HuH-7 (cell line): ENCODE measurements at places on chromosomes 11 and 22.

DNA sequence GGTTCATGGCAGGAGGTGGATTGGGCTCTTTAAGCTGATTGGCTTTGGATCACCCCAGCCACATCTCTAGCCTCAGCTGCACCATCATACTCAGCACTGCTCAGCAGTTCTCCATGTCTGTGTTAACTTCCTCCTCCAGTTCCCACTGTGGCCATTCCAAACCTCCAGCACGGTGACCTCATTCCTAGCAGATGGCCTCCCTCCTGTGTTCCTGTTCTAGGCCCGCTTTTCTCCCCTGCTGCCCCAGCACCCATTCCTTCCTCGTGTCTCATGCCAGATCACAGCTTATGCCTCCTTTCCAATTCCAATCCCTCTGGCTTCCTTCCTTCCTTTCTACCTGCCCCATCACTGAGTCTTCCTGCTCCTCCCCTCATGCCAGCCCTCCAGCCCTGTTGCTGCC lies 96.1 kb downstream of the MICAL2 start:
- no peak for DNase-seq

DNA sequence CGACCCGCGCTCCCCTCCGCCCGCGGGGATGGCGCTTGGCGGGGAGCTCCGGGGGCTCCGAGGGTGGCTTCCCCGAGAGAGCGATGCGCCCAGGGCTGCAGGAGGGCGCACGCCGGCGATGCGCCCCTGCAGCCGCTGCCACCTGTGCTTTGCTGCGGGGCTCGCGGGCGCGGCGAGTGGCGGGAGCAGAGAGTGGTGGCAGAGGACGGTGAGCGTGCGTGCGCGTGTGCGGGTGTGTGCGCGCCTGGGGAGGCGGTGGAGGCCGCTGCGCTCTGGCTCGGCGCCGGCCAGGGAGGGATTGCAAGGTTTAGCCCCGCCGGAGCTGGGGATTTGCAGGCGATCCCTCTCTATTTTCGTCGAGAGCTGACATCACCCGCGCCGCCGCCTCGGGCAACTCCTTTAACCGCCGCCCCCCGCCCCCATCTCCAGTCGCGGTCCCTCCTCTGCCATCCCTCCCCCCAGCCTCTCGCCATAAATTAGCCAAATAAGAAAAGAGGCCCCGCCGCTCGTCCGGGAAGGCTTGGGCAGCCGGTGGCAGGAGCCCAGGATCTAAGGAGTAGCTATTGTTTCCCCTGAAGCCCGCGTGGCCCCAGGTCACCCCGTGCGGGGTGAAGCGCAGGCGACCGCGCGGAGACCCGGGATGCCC lies at the start of gene SLC1A2:
SLC1A2 (minus strand) TSS at position 375 of the 646 bp plus-strand sequence. CDS start 592 bp downstream, outside the sequence.
- no peak for DNase-seq

GRCh38 chr11:68158580-68158979 lies 37.4 kb upstream of the CHKA start:
- DNase-seq: no peak

GRCh38 chr11:128940603-128941002 lies 2.1 kb downstream of the TP53AIP1 start:
- no peak for DNase-seq

DNA sequence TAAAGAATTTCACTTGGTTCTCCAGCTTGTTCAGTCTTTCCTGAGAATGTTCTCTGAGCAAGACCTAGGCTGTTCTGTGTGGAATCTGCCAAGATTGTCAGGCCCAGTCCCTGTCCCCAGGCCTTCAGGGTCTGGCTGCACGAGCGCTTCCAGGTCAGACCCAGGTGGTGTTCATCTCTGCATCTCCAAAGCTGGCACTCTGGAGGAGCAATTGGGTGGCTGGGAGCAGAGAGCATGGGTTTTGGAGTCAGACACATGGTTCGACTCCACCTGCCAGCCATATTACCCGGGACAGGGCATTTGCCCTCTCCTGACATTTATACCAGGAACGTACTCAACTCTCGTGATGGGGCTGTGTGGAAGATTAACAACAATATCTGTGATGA lies 8.8 kb downstream of the CD5 start:
- DNase-seq: no peak

DNA sequence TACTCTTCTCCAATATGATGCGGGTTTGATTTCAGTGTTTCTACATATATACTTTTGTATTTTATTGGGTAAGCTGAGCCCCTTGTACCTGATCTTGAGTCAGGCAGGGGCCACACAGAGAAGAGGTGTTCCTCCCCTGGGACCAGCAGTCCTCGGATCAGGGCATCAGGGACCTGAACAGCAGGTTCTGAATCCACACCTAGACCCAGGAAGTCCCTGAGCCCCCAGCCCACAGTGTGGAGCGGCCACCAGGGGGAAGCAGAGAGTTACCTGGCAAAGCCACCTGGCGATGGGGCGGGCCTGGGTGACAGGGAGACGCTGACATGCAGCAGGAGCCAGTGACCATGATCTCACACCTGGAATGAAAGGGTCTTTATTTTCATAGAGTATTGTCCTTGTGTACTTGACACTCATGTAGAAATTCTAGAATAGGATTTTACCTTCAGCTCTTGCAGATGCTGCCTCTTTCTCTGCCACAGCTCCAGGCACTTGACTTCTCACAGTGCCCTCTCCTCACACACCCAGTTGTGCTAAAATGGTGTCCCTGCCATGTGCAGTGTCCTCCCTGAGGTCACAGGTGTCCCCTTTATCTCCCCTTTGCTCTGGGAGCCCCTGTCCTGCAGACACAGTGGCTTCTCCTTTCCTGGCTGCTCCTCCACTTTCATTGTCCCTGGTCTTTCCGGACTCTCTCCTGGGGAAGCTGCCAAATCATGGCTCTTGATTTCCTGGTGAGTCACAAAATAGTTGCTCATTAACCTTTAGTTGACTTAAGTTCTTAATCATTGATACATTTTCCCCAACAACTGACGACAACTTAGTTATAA lies 48.5 kb downstream of the GGTLC2 start:
- peak; percentile 65 for DNase-seq

DNA sequence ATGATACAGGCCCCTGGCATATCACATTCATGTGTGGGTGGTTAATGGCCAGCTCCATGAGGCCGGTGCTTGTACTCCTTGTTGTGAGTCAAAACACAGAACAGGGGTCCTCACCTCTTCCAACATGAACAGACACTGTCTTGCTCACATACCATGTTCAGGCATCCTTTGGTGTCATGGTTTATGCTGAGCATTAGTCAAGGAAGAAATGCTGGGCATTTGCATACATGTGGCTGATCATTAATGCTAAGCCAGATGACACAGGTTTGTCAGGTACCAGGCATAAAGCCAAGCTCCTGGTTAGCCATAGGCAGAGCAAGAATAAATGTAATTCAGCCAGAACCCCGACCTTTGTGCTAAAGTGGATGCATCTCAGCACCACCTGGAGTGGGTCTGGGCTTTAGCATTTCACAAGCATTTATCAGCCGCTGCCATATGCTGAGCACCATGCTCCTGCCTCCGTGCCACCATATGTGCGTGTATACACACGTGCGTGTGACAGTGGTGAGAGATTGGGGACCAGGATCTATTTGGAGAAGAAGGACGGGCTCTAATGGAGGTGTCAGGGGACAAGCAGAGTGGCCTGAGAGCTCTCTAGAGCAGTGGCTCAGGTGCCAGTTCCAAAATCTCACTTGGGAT lies 55.0 kb downstream of the MICAL2 start:
- no peak for DNase-seq

- no peak for DNase-seq
Measured at GRCh38 chr11:130783323-130783722, 133.0 kb downstream of the SNX19 start.

DNA sequence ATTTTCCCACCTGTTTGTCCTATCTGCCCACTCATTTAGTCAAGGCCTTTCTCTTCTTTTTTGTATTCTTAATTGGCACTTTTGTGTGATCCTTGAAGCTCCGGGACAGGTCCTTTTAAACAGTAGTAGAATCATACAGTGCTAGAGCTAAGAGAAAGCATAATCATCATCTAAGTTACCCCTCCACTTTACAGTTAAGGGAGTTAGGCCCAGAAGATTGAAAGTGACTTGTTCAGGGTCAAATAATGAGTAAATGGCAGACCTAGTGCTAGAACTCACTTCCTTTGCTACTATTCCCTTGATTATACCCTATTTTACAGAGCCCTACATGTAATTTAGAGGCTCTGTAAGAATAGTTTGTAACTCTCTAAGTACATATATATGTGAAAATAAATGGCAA lies 2.5 kb downstream of the USP47 start:
- no peak for DNase-seq

DNA sequence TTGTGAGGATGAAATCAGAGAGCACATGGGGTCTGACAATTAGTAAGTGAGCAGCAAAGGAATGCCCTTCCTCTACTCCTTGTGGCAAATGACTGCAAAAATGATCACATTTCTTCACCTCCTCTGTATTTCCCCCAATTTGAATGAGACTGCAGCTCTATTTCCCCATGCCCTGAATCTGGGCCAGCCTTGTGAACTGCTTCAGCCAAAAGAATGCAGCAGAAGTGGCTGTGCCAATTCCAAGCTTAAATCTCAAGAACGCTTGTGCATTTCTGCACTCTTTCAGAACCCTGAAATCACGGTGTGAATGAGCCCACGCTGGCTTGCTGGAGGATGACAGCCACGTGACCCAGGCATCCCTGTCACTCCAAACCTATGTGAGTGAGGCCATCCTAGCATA lies 9.9 kb downstream of the SLC43A3 start:
- DNase-seq: no peak

DNA sequence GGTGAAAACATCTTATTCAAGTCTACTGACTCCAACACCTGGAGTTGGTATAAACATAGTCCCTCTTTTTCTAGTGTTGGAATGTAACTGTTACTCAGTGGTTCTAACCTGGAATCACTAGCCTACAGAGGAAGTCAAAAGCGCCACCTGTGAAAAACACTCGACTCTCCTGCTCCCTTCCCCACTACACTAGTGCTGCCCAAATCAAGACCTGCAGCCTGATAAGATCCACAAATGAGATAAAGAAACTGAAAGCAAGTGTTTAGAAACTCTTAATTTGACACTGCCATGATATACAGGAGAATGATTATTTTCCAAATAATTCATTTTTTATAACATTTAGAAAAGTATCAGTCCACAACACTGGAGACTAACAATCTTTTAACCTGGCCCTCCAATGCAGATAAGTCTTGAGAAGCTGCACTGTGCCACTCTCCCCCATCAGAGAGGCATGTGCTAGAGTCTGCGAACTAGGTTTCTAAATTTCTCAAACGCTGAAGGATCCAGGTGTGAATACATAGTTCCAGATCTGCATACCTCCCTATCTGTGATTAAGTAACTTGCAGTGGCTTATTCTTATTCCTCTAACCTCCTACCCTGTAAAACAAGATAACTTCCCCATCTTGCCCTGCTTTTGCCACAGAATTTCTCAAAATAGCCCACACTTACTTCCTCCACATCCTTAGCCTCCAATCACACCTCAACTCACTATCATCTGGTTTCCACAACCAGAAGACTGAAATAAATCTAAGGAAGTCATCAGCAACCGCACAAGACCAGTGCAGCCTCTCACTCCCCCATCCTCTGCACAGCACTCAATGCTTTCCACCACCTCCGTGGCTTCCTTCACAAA lies 88.1 kb downstream of the RRAS2 start:
- no peak for DNase-seq

GRCh38 chr22:33385611-33386010 lies 327.4 kb upstream of the SYN3 start:
- no peak for DNase-seq

- no peak for DNase-seq
Measured at GRCh38 chr11:134235399-134235798, 10.9 kb downstream of the VPS26B start.

DNA sequence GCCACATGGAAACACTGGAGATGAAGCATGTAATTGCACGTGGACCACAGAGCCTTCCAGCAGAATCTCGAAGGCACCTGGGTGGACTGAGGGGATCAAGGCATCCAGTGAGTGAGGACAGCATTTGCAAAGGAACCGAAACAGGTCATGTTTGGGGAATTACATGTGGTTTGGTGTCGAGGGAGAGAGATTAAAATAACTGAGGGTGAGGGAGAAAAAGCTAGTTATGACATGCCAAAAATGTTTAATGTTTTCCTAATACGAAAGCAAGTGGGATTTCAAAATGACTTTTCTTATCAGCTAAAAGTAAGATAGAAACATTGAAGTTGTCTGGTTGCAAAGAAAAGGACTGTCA lies 157.1 kb downstream of the BLID start:
- no peak for DNase-seq

- no peak for DNase-seq
Measured at GRCh38 chr11:133531971-133532651, at the start of gene OPCML. TSS of gene OPCML (minus strand) at chr11:133532501.

DNA sequence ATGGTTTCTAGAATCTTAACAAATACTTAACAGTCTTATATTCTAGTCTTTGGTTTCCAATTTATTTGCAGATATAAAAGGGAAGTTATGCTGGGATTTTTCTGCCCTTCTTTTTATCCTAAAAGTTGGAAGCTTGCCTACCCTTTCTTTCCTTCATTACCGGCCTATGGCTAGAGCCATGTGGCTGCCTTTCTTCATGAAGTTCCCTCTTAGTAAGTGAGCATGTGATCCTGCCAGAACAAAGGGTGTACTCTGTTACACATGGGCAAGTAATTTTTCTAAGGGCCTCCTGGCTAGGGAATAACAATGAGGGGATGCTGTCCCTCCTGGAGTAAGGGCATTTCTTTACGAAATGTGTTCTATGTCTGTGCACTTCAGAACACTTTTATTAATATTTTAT lies 252.1 kb upstream of the PITPNB start:
- no peak for DNase-seq

- DNase-seq: no peak
Measured at GRCh38 chr11:75141166-75141565, 9.7 kb upstream of the SLCO2B1 start.

GRCh38 chr11:21546703-21547102 lies 646.2 kb upstream of the ANO5 start:
- DNase-seq: no peak

DNA sequence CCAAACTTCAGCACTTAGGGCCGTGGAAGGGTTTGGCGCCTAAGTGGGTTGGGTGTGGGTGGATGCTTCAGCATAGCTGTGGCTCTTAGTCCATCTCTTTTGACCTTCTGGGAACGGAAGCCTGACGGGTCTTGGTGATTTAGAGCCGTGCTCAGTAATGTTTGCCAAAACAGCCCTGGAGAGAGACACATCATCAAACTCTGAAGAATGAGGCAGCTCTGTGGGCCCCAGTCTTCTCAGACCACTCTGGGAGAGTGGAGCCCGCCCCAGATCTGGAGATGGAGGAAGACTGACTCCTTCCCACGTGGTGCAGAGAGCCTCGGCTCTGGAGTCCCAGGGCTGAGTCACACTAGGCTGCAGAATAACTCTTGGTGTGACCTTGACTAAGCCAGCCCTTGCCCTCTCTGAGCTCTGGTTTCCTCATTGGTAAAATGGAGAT lies 168.9 kb downstream of the C11orf91 start:
- no peak for DNase-seq

DNA sequence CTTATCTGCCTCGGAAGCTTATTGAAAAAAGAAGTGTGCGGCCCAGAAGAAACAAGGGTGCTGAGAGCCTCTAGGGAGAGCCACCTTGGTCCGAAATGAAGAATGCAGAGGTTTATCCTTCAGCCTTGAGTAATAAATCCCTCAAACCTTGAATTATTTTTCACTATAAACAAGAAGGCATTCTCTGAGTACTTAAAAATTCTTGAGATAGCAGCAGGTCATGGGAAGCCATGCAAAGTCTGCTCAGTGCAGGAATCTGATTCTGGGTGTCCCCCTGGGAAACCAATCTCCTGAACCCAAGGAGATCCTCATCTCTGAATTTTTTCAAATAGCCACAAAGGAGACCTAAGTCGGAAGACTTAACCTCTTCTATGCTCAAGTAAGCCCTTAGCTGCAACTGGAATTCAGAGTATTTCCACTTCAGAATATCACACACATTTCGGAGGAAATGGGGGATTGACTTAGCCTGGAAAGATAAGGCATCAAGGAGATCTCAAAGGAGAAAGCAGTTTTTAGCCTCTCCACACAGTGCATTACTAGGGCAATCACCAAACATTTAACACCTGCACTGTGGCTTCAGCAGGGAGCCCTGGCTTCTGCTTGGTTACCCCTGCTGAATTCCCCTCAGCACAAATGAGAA lies 365.0 kb downstream of the ETS1 start:
- no peak for DNase-seq
